ENCODE measurements at places on chromosomes 1 and 21. TPM values are rescaled to one million over a fixed set of nuclear protein-coding genes. Genes with fewer than 3 reads are reported as not detected.

CAPZB gene
- 154 TPM for total RNA-seq

HCRTR1 gene
- total RNA-seq: not detected

SPATA17 gene
- total RNA-seq: 0.50 TPM

ETNK2 gene
- 7.1 TPM for total RNA-seq

ELF3 gene
- not detected for total RNA-seq

SELENBP1 gene
- 35.3 TPM for total RNA-seq

COL18A1 gene
- total RNA-seq: 92.9 TPM

SPRR2F gene
- total RNA-seq: not detected

CNR2 gene
- total RNA-seq: not detected

GUCA2B gene
- total RNA-seq: not detected

TMEM52 gene
- total RNA-seq: 35.0 TPM

TRAF3IP3 gene
- total RNA-seq: 4.8 TPM

AVPR1B gene
- total RNA-seq: not detected

ITLN1 gene
- not detected for total RNA-seq

XCL2 gene
- total RNA-seq: not detected

PRAMEF6 gene
- total RNA-seq: not detected

CD53 gene
- total RNA-seq: 55.0 TPM

DISC1 gene
- total RNA-seq: 15.9 TPM

NME7 gene
- total RNA-seq: 10.6 TPM

MEX3A gene
- total RNA-seq: 1.9 TPM

LRRN2 gene
- 8.7 TPM for total RNA-seq

CFHR2 gene
- total RNA-seq: 0.28 TPM

RASAL2 gene
- total RNA-seq: 11.7 TPM

HPCAL4 gene
- 6.4 TPM for total RNA-seq

TCHH gene
- under 0.01 TPM for total RNA-seq

IL22RA1 gene
- 0.06 TPM for total RNA-seq

CZIB gene
- total RNA-seq: 56.5 TPM

HMCN1 gene
- total RNA-seq: 3.9 TPM

RSPH1 gene
- 0.36 TPM for total RNA-seq

GPR137B gene
- 17.3 TPM for total RNA-seq

FAM177B gene
- 0.11 TPM for total RNA-seq

VASH2 gene
- total RNA-seq: not detected

PLA2G2C gene
- total RNA-seq: 0.13 TPM

All from adrenal gland (tissue), 19 donors.